ENCODE measurements at places on chromosomes 4 and X.

DNA sequence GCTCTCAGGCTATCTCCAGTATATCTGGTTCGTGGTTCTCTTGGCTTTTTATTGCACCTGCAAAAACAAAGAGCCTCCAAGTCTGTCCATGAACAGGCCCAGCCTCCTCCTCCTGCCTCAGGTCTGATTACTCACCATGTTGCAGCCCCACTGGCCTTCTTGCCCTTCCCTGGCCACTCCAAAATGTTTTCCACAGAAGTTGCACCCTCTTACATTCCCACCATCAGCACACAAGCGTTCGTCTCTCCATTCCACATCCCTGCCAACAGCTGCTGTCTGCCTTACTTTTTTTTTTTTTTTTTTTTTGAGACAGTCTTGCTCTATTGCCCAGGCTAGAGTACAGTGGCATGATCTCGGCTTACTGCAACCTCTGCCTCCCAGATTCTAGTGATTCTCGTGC, 86.7 kb downstream of the RFC1 start:
- DNase-seq: no peak

DNA sequence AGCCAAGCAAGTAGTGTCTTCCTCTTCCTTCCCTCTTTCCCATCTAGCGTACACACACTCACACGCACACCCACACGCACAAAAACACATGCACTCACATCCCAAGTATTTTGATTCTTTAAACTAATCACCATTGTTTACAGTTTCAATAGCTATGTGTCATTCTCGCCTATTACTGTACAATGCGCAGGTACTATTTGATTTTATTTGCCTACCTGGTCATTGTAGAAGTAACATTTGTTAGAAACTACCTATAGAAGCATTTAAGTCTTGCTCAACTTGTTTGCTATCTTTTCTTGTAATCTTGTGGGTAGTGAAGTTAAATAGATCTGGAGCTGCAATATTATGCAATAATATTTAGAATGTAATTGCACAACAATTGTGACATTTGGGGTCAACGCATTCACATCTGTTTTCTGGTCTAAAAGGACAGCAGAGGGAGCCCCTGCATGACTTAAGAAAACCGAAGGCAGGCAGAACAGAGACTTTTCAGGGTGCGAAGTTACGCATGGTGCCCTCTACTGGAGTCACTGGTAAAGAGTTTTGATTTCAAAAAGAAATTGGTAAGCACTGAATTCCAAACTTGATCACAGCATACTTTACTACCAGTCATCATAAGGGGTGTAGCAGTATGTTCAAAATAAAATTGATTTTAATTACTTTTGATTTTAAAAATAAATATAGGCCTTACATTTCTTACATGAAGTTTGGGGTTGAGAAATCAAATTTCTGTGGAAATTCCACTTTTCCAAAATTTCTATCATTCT, 503.3 kb upstream of the FAM241A start:
- peak; percentile 28 for DNase-seq

GRCh38 chr4:77159806-77160205, 2.8 kb downstream of the CCNG2 start:
- DNase-seq: no peak

- DNase-seq: no peak
Measured at GRCh38 chr4:16120720-16121119, 36.9 kb upstream of the PROM1 start.

GRCh38 chr4:16443504-16444088, 217.3 kb upstream of the TAPT1 start:
- peak; percentile 22 for DNase-seq

- DNase-seq: no peak
Measured at GRCh38 chrX:107197319-107197718, 8.9 kb downstream of the NUP62CL start.

DNA sequence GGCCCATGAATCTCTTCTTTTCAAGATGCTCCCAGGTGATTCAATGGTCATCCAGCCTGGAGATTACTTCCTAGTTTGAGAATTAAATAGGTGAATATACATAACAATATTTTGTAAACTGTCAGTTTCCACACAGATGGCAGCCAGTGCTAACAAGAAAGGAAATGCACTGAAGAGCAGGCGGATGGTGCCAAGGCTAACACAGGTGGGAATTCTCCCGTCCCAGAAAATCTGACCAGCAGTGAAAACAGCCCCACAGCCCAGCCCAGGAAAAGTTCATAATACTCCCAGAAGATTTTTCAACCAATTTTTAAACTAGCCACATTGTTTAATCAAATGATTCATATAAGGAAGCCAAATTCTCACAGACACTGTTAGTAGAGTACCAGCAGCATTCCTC, 387.2 kb upstream of the GATB start:
- DNase-seq: no peak

GRCh38 chrX:107716118-107716684, 59.4 kb downstream of the TSC22D3 start:
- DNase-seq: no peak

GRCh38 chrX:112738347-112739033, 58.8 kb upstream of the LHFPL1 start:
- DNase-seq: no peak

- DNase-seq: no peak
Measured at GRCh38 chr4:174753021-174753420, 76.0 kb downstream of the GLRA3 start.

- DNase-seq: no peak
Measured at GRCh38 chr4:173866322-173867026, 336.4 kb upstream of the HAND2 start.

- no peak for DNase-seq
Measured at GRCh38 chr4:102541697-102542096, 40.5 kb downstream of the NFKB1 start.

- no peak for DNase-seq
Measured at GRCh38 chr4:184528713-184529112, 54.4 kb upstream of the IRF2 start.

DNA sequence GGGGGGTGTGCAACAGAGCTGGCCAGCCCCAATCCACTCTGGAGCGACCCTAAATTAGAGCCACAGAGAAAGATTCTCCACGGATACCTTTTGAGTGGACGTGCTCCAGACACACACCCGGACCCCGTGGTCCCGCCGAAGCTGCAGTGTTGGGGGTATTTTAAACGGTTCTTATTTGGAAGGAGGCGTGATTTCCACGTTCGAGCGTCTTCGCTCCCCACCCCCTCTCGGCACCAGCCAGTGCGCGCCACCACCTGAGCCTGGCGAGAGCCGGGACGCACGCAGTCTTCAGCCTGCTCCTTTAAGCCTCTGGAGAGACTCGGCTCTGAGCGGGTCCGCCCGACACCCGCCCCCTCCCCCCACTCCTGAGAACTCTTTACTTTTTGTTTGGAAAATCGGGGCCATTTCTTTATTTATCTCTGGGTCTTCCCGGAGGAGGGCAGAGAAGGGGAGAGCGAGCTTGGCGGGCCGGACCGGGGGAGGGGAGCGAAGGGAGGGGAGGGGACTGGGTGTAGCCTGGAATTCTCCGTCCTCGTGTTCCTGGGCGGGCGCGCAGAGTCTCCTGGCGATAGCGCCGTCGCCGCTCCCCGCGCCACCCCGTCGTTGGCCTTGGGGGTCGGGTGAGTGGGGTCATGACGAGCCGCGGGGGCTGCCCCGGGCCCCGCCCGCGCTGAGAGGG, 668 bp upstream of the PTCHD1 start:
- no peak for DNase-seq

DNA sequence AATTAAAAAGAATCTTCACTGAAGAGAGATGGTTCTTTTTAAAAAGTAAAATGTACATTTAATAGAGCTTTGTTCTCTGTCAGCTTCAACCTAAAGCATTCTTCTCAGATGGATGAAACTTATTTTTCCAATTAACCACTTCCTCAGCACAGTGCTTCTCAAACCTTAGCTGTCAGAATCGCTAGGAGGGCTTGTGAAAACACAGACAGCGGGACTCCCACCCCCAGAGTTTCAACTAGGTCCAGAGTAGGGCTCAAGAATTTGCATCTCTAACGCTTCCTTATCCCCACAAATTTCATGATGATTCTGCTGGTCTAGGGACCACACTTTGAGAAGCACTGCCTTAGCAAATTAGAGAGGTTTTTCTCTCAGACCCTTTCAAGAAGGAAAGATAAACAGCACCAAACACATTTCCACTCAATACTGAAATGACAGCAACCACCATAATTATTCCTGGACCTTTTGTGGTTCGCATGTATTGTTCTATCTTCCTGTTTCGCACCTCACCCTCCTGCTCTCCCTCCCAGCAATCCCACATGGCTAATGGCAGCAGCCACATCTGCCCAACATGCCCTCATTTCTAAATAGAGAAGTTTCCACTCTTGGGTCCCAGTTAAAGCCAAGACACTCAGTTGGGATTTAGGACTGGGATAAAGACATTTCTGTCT, 73.2 kb downstream of the ZNF827 start:
- DNase-seq: no peak

GRCh38 chr4:126708716-126709115, 924.0 kb upstream of the INTU start:
- no peak for DNase-seq

GRCh38 chrX:72245461-72246089, 6.7 kb upstream of the ERCC6L start:
- peak; percentile 9 for DNase-seq

- no peak for DNase-seq
Measured at GRCh38 chrX:49760290-49760890, 64.6 kb upstream of the PAGE1 start.

Data from GM19239 (cell line).